A549 treated with DMSO at 1 μM for 4 hours (cell line): ENCODE measurements at places on chromosomes 2 and 18. TPM values are rescaled to one million over a fixed set of nuclear protein-coding genes. Genes with fewer than 3 reads are reported as not detected.

LIMS4 gene
- 0.32 to 0.99 TPM (median 0.59 TPM) in 5 replicates for total RNA-seq

CNDP1 gene
- total RNA-seq = not detected in 5 replicates

CLEC4F gene
- not detected in 5 replicates for total RNA-seq

MYO3B gene
- total RNA-seq = not detected in 5 replicates

IFIH1 gene
- total RNA-seq = 0.89 to 1.7 TPM (median 1.2 TPM) in 5 replicates

OTOS gene
- 0.21 TPM in 1 of 5 replicates, not detected in the others for total RNA-seq

REG1B gene
- not detected in 5 replicates for total RNA-seq

TOGARAM2 gene
- total RNA-seq = 0.12 to 0.33 TPM (median 0.15 TPM) in 5 replicates

DTNB gene
- total RNA-seq = 9.2 to 11.2 TPM (median 10.4 TPM) in 5 replicates

SKOR2 gene
- not detected in 5 replicates for total RNA-seq

SERPINB12 gene
- not detected in 5 replicates for total RNA-seq

EML6 gene
- 1.3 to 1.8 TPM (median 1.5 TPM) in 5 replicates for total RNA-seq

RAX gene
- total RNA-seq = not detected in 5 replicates

DLX1 gene
- 3.6 to 4.2 TPM (median 3.9 TPM) in 5 replicates for total RNA-seq

LYPD6B gene
- not detected in 5 replicates for total RNA-seq

COLEC11 gene
- total RNA-seq = 0.38 to 0.70 TPM (median 0.48 TPM) in 5 replicates

COPS8 gene
- 79.7 to 103 TPM (median 84.7 TPM) in 5 replicates for total RNA-seq
